ENCODE measurements at places on chromosomes 7 and 10.

DNA sequence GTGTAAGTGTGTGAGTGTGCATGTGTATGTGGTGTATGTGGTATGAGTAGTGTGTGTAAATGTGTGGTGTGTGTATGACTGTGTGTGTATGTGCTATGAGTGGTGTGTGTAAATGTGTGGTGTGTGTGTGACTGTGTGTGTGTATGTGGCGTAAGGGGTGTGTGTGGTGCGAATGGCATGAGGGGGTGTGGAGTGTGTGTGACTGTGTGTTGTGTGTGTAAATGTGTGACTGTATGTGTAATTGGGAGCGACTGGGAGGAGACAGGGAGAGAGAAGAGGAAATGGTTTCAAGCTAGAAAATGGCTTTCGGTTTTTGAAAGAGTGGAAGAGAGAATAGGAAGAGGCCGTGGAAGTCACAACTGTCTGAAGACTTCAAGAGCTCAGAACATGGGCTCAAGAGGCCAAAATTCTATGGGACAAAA lies 23.6 kb upstream of the GATAD1 start:
- DNase-seq, result peak; percentile 15

- no peak for DNase-seq
These were observed 14.1 kb upstream of the TAS2R41 start for GRCh38 chr7:143463556-143463955.

- DNase-seq, result no peak
These were observed 693.1 kb downstream of the PARD3 start for GRCh38 chr10:34121781-34122622.

DNA sequence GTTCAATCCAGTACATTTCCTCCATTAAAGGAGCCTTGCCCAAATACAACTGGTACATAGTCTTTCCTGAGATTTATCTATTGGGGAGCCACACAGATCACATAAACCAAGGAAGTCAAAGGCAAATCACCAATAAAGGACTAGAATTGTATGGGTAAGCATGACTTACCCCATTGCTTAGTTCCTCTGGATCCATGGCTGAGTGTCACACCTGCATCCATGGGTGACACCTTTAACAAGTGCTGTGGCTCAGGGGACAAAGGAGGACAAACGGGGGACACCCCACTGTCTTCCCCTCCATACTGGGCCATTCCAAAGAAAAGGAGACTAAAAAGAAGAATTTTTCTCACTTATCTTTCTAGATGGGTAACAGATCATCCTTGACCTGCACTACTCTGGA lies 30.4 kb downstream of the ZNF92 start:
- DNase-seq, result no peak

GRCh38 chr10:99888622-99889021 lies 106.2 kb downstream of the ABCC2 start:
- no peak for DNase-seq

- DNase-seq, result no peak
These were observed 14.5 kb upstream of the FBXW4 start for GRCh38 chr10:101709359-101710058.

GRCh38 chr7:17009007-17009719 lies 127.4 kb upstream of the AGR3 start:
- DNase-seq, result no peak

DNA sequence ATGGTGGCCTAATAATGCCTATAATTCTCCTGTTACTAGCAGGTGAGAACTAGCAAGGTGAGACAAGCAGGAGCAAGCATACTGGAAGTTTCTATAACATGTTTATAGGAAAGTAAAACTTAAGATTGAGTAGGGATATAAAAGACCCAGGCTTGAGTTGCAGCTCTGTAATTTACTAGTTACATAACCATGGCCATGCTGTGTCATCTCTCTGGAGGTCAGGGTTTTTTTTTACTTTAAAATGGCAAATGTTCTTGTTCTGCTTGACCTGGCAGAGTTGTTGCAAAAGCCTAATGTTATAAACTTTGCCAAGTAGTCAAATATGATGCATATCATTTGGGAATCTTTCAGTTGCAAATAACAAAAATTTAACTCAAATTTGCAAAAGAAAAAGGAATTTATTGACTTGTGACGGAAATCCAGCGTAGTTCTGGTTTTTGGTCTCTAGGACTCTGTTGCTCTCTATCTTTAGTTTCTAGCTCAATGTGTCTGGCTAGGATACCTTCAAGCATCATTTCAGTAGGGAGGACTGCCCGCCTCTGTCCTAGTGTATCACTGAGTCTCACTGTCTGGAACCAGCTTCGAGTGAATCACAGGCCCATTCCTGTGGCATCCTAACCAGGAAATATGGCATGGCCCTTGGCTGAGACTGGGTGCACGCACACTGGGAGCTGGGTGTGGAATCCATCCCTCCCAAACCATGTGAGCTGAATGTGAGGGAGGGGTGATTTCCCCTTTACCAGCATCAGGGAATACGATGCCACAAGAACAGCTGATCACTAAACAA lies 67.9 kb downstream of the ADAM22 start:
- no peak for DNase-seq
